ENCODE measurements at places on chromosomes 5 and 9.

- DNase-seq: no peak
These were observed 655 bp downstream of the MARVELD2 start for GRCh38 chr5:69415584-69415958.

DNA sequence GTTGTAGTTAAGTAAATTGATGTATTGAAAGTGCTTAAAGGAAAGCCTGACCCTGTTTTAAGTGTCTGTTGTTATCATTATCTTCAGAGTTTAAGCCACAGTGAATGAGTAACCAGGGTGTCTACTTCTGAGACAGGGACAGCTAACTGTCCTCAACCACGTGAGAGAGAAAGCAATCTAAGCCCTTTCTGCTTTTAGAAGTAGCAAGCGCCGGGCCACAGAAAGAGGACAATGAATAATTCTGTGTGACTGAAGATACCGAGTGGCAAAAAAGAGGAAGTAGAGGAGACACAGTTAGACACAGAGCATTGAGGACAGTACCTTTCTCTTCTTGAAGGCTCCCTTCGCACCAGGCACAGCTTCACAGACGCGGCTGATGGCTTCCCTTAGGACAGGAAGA, 86.3 kb downstream of the S1PR3 start:
- DNase-seq: no peak

GRCh38 chr5:8756498-8757084, 789.3 kb downstream of the SEMA5A start:
- DNase-seq: peak; percentile 4

GRCh38 chr9:111463048-111463447, 21.1 kb downstream of the ECPAS start:
- DNase-seq: no peak

GRCh38 chr5:68352166-68352565, 136.6 kb downstream of the PIK3R1 start:
- DNase-seq: no peak

DNA sequence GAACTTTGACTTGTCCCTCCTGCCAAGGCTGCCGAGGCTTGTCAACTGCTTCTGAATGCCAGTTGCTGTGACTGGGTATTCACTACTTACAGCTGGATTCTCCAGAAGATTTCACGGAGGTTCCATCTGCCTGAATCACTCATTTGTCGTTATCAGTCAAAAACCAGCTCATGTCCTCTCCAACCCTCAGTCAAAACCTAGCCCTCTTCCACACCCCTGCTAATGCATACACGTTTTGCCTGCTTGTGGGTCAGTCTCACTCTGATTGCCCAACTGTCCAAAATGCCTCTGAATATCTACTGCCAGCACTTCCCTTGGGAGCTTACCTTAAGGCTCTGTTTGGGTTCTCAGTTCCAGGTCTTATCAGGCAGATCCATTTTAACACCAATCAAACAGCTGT, 238.6 kb upstream of the TMEM161B start:
- DNase-seq: no peak

DNA sequence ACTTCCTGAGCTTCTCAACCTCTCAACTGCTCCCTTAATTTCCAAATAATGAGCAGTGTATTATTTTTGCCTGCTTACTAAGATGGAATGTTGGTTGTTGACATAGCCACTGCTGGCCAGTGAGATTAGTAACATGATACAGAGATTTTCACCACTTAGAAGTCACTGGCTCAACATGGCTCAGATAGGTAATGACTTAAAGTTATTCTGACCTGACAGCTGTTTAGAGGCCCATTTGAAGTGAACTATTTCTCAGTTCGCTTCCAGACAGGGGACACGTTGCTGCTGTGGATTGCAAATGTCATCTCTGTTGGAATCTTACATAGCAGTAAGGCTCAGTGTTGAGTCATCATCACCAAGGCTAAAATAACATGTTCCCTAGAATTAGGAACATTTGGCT, 490.2 kb downstream of the TLE4 start:
- DNase-seq: no peak

DNA sequence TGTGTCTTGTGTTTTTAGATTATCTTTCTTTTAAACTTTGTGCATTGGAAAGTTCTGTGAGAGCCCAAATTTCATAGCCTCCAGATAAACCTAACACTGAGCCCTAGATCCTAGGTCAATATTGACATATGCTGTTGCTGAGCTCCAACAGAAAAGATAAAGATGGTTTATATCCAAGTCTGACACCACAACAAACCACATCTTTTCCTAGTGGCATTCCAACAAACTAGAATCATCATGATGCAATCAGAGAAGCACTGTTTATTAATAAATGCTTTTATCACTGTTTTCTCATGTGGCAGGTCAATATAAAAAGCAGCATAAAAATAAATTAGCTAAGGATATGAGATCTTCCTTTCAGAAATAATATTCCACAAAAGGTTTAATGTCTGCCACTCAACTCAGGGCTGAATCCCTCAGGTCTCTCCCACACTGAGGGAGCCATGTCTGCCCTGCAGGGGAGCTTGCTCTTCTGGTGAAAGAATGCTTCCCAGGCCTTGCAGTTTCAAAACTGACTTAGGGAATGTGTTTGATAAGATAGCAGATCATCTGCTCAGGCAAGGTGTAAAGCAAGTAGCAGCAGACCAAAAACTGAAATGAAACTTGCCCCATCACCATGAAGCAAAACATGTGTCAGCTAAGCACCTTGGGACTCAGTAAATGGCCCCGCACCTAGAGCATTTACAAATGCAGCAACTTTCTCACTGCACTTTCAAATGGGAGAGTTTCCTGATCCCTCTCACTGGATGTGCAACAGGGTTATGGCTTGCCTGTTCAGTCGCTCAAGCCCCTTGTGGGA, 493.0 kb downstream of the AGTPBP1 start:
- no peak for DNase-seq

GRCh38 chr5:19978476-19978875, 9.5 kb downstream of the CDH18 start:
- no peak for DNase-seq

Data from GM12864 (cell line).